ENCODE measurements at places on chromosomes 7 and 10.
A peak's percentile ranks its signal among the peaks of the same experiment; 100 is the strongest.

GRCh38 chr7:149462101-149462520, 1.2 kb upstream of the ZNF777 start:
- peak; percentile 17 for DNase-seq

GRCh38 chr7:128247640-128248194, 6.6 kb downstream of the LEP start:
- DNase-seq, result peak; percentile 32

GRCh38 chr10:123148414-123149161, 652 bp downstream of the HMX2 start:
- peak; percentile 46 for DNase-seq

DNA sequence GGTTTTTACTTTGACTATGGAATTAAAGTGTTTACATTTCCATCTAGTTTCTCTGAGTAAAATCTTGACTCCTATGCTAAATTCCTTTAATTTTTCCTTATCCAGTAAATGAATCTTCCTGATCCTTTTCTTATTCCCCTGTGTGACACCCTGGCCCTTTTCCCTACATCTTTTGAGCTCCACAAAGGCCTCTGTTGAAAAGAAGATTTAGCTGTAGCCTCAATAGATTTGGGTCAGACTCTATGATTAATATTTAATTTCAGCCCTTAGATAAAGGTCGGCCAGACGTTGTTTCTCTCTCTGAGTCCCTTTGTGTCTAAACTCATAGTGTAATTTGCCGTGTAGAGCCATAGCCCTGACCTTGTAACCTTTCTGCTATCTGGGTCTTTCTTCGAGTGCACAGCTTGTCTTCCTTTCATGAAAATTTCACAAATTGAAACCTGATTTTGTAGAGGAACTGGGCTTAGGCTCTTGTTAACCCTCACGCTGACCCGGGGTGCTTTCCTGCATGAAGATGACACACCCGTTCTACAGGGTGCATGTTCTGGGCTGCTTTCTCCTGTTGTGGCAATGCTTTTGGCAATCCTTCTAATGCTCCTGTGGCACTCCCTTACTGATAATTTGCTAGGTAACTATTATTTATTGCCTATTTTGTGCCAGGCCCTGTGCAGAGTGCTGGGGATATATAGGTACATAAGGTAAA, 21.2 kb downstream of the LSMEM1 start:
- no peak for DNase-seq

DNA sequence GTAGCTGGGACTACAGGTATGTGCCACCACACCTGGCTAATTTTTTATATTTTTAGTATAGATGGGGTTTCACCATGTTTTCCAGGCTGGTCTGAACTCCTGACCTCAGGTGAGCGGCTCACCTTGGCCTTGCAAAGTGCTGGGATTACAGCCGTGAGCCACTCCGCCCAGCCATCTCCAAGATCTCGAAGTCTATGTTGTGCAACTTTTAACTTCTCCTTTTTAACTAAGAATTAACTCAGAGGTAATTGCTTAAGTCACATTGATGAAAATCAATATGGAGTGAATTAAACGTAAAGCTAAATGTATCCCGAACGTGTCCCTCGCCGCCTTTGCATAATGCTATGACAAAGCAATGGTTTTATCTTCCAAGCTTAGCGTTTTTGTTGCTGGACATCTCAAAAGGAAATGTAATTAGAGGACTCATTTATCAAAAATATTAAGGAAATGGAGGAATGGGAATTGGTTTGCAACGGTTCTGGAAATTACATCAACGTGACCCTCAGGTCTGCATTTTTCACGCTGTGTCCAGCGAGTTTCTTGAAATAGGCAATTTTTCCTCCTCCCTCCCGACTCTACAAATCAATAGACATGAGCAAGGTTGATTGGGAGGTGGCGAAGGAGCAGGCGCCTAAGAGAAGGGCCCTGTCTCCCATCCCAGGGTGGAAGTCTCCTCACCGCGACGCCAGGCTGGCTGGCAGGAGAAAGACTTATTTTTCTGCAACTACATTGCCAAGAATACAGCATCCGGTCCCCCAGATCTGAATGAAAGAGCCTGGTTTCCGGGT, 89.8 kb downstream of the TMEM130 start:
- DNase-seq, result no peak
